A549 treated with DMSO at 1 μM for 4 hours (cell line): ENCODE measurements at places on chromosomes 11 and 22. TPM values are rescaled to one million over a fixed set of nuclear protein-coding genes. Genes with fewer than 3 reads are reported as not detected.

Gene MMP3
- total RNA-seq: 0.08 to 0.13 TPM (median 0.11 TPM) in 5 replicates

Gene BACE1
- 8.0 to 10.6 TPM (median 8.9 TPM) in 5 replicates for total RNA-seq

Gene RBMXL2
- not detected in 5 replicates for total RNA-seq

Gene BIRC3
- 28.3 to 40.2 TPM (median 32.7 TPM) in 5 replicates for total RNA-seq

Gene SCUBE2
- total RNA-seq: 0.21 to 0.52 TPM (median 0.44 TPM) in 5 replicates

Gene GRAMD1B
- 34.2 to 50.8 TPM (median 49.1 TPM) in 5 replicates for total RNA-seq

Gene NELL1
- total RNA-seq: not detected in 5 replicates

Gene PATL1
- 43.8 to 49.6 TPM (median 48.8 TPM) in 5 replicates for total RNA-seq

Gene MLC1
- total RNA-seq: 0.03 to 0.09 TPM (median 0.04 TPM) in 3 of 5 replicates, not detected in the others

Gene MCM5
- total RNA-seq: 67.8 to 97.0 TPM (median 90.8 TPM) in 5 replicates

Gene EHF
- 0.18 to 1.2 TPM (median 0.59 TPM) in 5 replicates for total RNA-seq

Gene HTR3A
- not detected in 5 replicates for total RNA-seq

Gene CCDC73
- total RNA-seq: 0.02 to 0.06 TPM (median 0.05 TPM) in 4 of 5 replicates, not detected in the other

Gene SCUBE1
- 0.09 to 0.20 TPM (median 0.15 TPM) in 5 replicates for total RNA-seq

Gene OR4A16
- not detected in 5 replicates for total RNA-seq

Gene UPK3A
- not detected in 5 replicates for total RNA-seq

Gene GAL3ST1
- total RNA-seq: 6.6 to 9.7 TPM (median 8.0 TPM) in 5 replicates

Gene LMO2
- 0.44 to 0.85 TPM (median 0.51 TPM) in 5 replicates for total RNA-seq

Gene LMO1
- 2.2 to 2.9 TPM (median 2.7 TPM) in 5 replicates for total RNA-seq

Gene DSCAML1
- total RNA-seq: 0.19 to 0.63 TPM (median 0.43 TPM) in 5 replicates

Gene ETS1
- total RNA-seq: 28.7 to 40.6 TPM (median 35.4 TPM) in 5 replicates

Gene PAMR1
- total RNA-seq: 0.06 TPM in 1 of 5 replicates, not detected in the others

Gene LIF
- 31.4 to 46.6 TPM (median 42.4 TPM) in 5 replicates for total RNA-seq

Gene PHETA2
- total RNA-seq: not detected in 5 replicates

Gene TEX12
- total RNA-seq: not detected in 5 replicates

Gene CCDC87
- total RNA-seq: 0.53 to 0.74 TPM (median 0.64 TPM) in 5 replicates

Gene OR52N4
- total RNA-seq: not detected in 5 replicates

Gene CABP7
- 0.07 to 0.23 TPM (median 0.13 TPM) in 5 replicates for total RNA-seq

Gene HBE1
- not detected in 5 replicates for total RNA-seq

Gene OR52A5
- not detected in 5 replicates for total RNA-seq

Gene RIC3
- 1.4 to 2.2 TPM (median 2.1 TPM) in 5 replicates for total RNA-seq
